ENCODE measurements at places on chromosomes 2 and 18. TPM values are rescaled to one million over a fixed set of nuclear protein-coding genes. Genes with fewer than 3 reads are reported as not detected.

The DUSP2 gene
- 1.0 TPM for total RNA-seq

DNA sequence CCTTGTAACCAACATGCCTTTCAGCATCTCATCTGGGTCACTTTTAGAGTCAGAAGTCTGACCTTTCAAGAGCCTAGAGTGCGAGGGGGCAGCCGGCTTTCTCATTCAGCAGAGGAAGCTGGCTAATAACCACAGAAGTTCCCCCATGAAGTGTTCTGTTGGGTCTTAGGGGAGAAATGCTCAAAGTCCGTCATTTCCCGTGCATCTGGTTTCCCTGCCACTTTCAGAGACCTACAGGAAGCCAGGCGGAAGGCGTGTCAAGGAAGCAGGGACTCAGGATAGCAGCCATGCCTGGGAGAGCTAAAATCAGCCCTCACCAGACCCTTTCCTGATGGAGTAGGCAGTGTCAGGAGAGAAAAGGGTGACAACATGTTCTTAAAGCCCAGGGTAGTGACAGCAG is 301.8 kb upstream of the ID2 start:
- H3K4me3 ChIP-seq: no peak overlapping the region
- no peak overlapping the region for H3K27ac ChIP-seq
- H3K4me1 ChIP-seq: no peaks in the 10 kb centered on the region
- no peaks in the 10 kb centered on the region for H3K27me3 ChIP-seq
- no peaks in the 10 kb centered on the region for H3K36me3 ChIP-seq

The TMEM200C gene
- not detected for total RNA-seq

DNA sequence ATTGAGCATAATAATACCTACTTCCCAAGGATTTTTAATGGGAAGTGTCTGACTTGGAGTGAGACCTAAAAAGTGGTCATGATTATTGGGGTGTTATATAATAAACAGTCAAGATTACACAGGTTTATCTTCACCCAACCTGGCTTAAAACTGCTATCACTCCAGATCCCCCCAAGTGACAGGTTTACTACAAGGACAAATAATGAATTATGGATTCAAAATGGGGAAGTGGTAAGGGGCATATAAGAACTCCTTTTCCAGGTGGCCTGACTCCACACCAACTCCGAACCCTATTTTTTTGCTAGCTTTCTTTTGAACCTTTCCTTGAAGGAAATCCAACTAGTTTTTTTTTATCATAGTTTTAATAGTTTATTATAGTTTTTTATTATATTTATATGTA is 663.0 kb upstream of the FANCL start:
- H3K4me1 ChIP-seq: no peaks in the 10 kb centered on the region
- peaks cover 4% of the 10 kb centered on the region for H3K27me3 ChIP-seq
- no peak overlapping the region for H3K4me3 ChIP-seq

The GPBAR1 gene
- 0.25 TPM for total RNA-seq

The PTPRN gene
- not detected for total RNA-seq

DNA sequence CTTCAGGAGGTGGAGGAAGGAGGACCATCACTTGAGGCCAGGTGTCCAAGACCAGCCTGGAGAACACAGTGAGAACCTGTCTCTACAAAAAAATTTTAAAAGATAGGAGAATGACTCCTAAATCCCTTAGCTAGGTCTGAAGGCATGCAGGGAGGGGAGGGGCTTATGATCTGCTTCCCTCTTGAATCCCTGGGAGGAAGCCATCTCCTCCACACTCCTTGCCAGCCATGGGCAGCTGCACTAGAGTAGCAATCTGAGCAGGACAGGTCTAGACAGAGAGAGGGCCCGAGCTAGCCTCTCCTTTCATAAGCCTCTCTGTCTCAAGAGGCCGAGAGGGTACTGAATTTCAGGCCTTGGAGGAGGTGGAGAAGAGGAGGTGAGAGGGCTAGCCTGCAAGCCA is 42.5 kb downstream of the DAPL1 start:
- no peaks in the 10 kb centered on the region for H3K27me3 ChIP-seq
- H3K4me3 ChIP-seq: no peak overlapping the region
- H3K27ac ChIP-seq: no peak overlapping the region
- no peaks in the 10 kb centered on the region for H3K36me3 ChIP-seq
- H3K4me1 ChIP-seq: no peaks in the 10 kb centered on the region

- DNase-seq: no peak
- no peaks in the 10 kb centered on the region for H3K27me3 ChIP-seq
Measured at GRCh38 chr2:241613017-241613780, 23.8 kb downstream of the THAP4 start.

- H3K27me3 ChIP-seq: no peaks in the 10 kb centered on the region
- H3K27ac ChIP-seq: no peak overlapping the region
- no peaks in the 10 kb centered on the region for H3K36me3 ChIP-seq
- peak overlapping the region; percentile 71 for H3K4me3 ChIP-seq
Measured at GRCh38 chr2:182868054-182868796, 1.8 kb upstream of the FRZB start.

DNA sequence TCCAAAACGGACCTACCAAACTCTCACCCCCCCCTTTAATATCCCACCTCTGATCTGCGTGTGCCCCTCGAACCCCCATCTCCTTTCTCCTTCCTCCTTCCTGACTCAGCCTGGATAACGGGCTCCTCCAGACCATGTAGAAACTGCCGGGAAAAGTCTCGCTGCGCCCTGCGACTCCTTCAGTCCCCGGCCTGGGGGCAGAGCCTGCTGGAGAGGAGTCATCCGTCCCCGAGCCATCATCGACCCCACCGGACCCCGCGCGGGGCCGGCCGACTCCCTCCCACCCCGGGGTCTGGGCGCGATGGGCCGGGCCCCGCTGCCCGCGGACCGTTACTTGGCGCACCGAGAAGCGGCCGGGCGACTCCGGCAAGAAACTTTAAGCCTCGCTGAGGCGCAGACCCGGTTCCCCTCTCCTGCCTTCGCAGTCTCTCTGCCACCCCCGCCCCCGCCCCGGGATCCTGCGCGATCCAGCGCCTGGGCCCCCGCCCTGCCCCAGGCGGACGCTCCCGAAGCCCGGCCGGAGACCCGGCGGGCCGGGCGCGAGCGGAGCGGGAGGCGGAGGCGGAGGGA is 3.4 kb downstream of the ZEB2 start:
- peaks cover 2% of the 10 kb centered on the region for H3K4me1 ChIP-seq
- no peaks in the 10 kb centered on the region for H3K27me3 ChIP-seq
- peak overlapping the region; percentile 92 for H3K27ac ChIP-seq
- H3K4me3 ChIP-seq: peak overlapping the region; percentile 99

DNA sequence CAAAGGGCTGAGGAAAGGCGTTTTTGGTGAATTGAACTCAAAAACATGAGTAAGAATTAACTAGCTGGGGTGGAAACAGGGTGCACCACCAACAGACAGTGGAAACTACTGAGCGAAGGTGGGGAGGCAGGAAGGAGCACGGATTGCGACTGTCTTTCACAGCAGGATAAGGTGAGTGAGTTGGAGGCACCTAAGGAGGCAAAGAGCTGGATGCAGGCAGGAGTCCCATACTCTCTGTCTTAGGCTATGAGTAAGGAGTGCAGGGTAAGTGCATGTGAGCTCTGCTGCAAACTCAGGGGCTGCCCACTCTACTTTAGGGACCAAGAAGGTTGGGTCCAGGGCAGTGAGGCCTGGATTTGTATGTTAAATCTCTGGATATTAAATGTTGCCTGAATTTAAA is 333.1 kb upstream of the ZNF521 start:
- no peak overlapping the region for H3K27ac ChIP-seq
- no peak overlapping the region for H3K4me3 ChIP-seq
- H3K36me3 ChIP-seq: no peaks in the 10 kb centered on the region

GRCh38 chr2:224922142-224922727 is 120.0 kb downstream of the DOCK10 start:
- no peak overlapping the region for H3K27ac ChIP-seq
- no peaks in the 10 kb centered on the region for H3K36me3 ChIP-seq
- H3K4me1 ChIP-seq: no peaks in the 10 kb centered on the region
- H3K27me3 ChIP-seq: no peaks in the 10 kb centered on the region
- DNase-seq: no peak

The SH3RF3 gene
- 0.30 TPM for total RNA-seq
